ENCODE measurements at places on chromosomes 3 and 15. TPM values are rescaled to one million over a fixed set of nuclear protein-coding genes. Genes with fewer than 3 reads are reported as not detected.

WDR93 gene
- not detected for total RNA-seq

EBLN2 gene
- 1.0 TPM for total RNA-seq

MOBP gene
- total RNA-seq = not detected

EOGT gene
- 38.4 TPM for total RNA-seq

SEMA4B gene
- total RNA-seq = 95.7 TPM

ANAPC13 gene
- 50.1 TPM for total RNA-seq

Measured in hair follicular keratinocyte (primary cell).